ENCODE measurements at places on chromosomes 6 and 20.
A peak's percentile ranks its signal among the peaks of the same experiment; 100 is the strongest.

GRCh38 chr6:159427771-159428170, 258.6 kb downstream of the FNDC1 start:
- DNase-seq: no peak

- DNase-seq: peak; percentile 33
Observed at GRCh38 chr20:62117658-62118057, 4.6 kb upstream of the LSM14B start.

DNA sequence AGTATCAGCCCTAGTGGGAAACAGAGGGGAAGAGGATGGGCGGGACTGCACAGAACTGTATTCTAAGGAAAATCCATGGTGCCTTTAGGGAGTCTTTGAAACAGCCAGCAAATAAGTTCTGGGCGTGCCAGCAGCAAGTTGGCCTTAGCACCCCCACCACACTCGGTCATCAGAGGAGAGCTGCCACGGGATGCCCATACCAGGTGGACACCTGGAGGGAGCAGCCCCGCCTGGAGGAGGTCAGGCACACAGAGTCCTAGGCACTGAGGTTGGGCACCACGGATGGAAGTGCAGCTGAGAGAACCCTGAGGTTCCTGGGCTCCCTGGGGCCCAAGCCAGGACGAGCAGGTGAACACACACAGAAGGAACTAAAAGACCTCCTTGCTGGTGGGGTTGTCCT, 180.8 kb upstream of the PROKR2 start:
- DNase-seq: no peak

DNA sequence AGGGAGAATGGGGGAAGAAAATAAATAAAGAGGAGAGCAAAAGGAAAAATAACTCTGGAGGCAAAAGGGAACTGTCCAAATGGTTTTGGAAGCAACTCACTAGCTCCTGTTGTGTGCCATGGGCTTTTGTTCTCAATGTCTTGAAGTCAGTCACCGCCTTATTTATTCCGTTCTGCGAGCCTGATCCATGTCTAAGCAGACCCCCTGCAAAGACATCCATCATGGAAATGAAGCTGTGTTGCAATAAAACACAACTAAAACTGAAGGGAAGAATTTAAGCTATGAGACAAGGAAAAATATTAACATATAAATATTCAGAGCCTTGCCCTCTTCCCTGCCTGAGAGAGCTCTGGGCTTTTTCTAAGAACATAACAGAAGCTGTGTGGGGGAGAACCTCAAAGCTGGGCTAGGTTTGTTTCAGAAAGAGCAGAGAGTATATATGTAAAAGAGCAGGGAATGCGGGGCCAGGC, 373.2 kb upstream of the CNR1 start:
- no peak for DNase-seq

- DNase-seq: no peak
Observed at GRCh38 chr20:24648481-24648880, 179.1 kb downstream of the SYNDIG1 start.

- DNase-seq: no peak
Observed at GRCh38 chr20:54485631-54486030, 10.2 kb downstream of the DOK5 start.

DNA sequence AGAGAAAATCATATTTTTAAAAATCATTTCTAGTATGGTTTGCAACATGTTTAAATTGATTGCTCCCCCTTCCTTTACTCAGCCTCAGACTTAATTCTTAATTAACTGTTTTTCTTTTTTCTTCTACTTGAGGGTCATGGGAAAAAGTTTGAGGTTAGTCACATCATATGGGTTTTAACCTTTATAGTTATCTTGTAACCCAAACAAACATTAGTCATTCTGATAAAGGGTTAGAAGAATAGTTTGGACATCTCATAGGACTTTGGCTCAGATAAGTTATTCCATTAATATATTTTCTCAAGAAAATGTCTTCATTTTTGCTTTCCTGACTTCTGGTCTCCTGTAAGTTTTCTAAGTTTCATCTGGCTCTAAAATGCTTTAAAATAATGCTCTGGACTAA, 34.5 kb upstream of the TSPYL1 start:
- DNase-seq: no peak

- no peak for DNase-seq
Observed at GRCh38 chr6:1312473-1313367, 822 bp downstream of the FOXQ1 start.

GRCh38 chr6:144090384-144090783, 5.0 kb downstream of the SF3B5 start:
- DNase-seq: no peak

Measured in DMS153 (cell line).